ENCODE measurements at places on chromosomes 13 and 19.

GRCh38 chr13:77325371-77325980 is 1.4 kb downstream of the MYCBP2 start:
- peak; percentile 17 for DNase-seq

DNA sequence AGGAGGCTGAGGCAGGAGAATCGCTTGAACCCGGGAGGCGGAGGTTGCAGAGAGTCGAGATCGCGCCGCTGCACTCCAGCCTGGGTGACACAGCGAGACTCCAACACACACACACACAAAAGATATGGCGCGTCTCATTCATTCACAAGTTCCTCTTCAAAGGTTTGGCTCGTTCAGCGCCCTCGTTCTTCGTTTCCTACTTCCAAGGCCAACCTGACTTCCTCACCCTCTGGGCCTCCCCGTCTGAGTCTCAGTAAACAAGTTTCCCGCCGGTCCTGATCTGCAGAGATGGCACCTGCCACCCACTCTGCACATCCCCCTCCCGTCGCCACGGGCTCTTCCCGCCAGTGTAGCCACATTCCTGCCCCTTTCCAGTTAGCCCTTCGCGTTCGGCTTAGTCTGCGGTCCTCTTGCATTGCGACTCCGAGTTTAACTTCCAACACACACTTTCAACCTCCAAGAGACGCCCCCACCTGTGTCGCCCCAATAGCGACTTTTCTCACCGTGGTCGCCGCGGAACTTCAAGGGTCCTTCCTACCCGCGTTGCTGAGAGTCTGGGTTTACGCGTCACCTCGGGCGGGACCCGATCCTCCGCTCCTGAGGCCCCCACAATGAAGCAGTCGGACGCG is 1.3 kb upstream of the BSG start:
- no peak for DNase-seq

- peak; percentile 97 for DNase-seq
Observed at GRCh38 chr19:18224525-18225354, 1.5 kb downstream of the PDE4C start.

DNA sequence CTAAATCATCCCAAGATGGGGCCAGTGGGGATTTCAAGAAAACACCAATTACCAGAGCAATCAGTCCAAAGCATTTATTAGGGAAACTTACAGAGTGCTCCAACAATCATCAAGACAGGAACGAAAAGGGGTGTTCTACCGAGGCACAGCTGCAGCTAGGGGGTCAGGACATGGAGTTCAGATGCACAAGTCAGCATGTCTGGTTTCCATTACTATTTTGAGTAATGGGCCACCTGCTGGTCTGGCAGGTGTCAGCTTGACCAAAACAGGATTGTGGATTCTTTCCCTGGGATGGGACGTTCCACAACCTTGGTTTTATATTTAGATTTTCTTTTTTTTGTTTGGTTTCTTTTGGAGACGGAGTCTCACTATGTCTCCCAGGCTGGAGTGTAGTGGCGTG is 3.9 kb upstream of the UBL5 start:
- peak; percentile 31 for DNase-seq

- peak; percentile 56 for DNase-seq
Observed at GRCh38 chr19:3129112-3129511, 6.7 kb upstream of the GNA15 start.

DNA sequence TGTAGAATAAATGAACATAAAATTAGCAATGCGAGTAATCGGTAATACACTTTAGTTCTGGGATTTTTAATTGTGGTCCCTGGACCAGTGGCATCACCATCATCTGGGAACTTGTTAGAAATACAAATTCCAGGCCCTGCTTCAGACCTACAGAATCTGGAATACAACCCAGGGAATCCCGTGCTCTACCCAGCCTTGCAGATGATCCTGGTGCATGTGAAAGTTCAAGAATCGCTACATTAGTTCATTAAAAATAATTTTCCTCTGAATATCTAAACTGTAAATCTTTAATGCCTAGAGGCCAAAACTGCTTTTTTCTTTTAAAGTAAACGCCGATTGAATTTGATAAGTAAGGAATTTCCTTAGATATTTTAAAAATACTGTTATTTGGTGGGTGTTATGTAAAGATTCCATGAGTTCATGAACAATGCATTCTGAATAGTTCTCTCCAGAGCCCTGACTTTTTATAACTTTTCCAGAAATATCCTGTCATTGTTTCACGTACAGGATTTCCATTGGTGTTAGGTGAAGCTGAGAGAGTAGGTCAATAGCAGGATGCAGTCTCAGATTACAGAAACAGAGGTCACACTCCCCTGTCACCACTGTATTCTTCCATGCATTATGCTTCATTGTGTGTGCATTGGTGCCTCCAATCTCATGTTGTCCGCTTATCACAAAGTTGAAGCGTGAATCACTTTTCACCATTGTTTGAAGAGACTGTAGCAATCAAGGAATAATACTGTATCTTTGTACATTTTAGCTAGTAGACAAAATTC is 596.5 kb upstream of the KLF12 start:
- DNase-seq = no peak

DNA sequence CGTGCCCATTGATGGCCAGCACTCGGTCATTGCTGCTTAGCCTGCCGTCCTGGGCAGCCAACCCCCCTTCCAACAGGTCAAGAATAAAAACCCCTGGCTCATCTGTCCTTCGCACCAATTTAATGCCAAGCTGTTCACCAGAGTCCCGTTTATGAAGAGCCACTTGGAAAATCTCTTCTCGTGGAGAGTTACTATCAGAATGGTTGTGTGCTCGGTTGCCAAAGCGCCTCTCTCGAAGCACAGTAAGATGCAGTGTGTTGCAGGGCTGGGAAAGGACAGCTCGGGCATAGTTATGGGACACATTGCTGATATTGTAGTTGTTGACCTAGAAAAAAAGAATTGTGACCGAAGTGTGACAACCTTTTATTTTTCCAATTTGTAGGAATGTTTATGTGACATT is 57.9 kb downstream of the LNX2 start:
- DNase-seq = no peak

- no peak for DNase-seq
Observed at GRCh38 chr13:113931841-113932459, 41.9 kb downstream of the C13orf46 start.

- no peak for DNase-seq
Observed at GRCh38 chr13:98549728-98550317, 27.1 kb downstream of the STK24 start.

DNA sequence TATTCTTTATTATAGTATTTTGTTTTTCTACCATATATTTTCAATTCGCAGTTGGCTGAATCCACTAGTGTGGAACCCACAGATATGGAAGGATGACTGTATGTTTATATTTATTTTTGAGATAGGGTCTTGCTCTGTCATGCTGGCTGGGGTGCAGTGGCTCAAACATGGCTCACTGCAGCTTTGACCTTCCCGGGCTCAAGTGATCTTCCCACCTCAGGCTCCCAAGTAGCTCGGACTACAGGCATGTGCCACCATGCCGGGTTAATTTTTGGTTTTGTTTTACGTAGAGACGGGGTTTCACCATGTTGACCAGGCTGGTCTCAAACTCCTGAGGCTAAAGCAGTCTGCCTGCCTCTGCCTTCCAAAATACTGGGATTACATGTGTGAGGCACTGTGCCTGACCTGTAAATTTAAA is 9.6 kb downstream of the SLC35E1 start:
- no peak for DNase-seq

DNA sequence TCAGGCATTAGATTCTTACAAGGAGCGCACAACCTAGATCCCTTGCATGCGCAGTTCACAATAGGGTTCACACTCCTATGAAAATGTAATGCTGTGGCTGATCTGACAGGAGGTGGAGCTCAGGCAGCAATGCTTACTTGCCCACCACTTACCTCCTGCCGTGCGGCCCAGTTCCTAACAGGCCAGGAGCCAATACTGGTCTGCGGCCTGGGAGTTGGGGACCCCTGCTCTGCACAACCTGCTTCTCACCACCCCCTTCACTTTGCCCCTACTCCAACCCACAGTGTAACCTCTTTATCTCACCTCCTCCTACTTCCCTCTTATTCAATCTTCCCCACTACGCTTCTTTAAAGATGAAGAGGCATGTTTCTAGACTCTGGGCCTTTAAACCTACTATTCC is 240.2 kb downstream of the RGCC start:
- DNase-seq = no peak

DNA sequence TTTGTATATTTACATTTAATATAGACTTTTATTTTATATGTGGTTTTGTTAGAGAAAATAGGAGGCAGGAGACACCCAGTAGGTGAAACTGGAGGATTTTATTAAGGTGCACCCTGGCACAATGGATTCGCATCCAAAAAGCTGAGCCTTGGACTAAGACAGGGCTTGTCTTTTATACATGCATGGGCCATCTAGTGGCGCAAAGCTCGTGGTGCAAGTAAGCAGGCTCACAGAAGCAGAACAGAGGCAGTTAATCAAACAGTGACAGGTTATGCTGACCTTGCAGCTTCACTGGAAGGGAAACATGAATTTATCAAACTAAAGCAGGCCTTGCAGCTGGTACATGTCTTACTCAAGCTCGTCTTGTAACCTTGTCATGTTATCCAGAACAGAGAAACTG is 58.8 kb upstream of the ZNF681 start:
- DNase-seq = peak; percentile 17

- no peak for DNase-seq
Observed at GRCh38 chr19:17527326-17527725, 15.9 kb downstream of the PGLS start.

- no peak for DNase-seq
Observed at GRCh38 chr13:106145997-106146864, 389.2 kb downstream of the EFNB2 start.

- DNase-seq = no peak
Observed at GRCh38 chr19:51489113-51489512, 10.8 kb downstream of the CEACAM18 start.

- no peak for DNase-seq
Observed at GRCh38 chr13:113013303-113013702, 44.3 kb downstream of the MCF2L start.

DNA sequence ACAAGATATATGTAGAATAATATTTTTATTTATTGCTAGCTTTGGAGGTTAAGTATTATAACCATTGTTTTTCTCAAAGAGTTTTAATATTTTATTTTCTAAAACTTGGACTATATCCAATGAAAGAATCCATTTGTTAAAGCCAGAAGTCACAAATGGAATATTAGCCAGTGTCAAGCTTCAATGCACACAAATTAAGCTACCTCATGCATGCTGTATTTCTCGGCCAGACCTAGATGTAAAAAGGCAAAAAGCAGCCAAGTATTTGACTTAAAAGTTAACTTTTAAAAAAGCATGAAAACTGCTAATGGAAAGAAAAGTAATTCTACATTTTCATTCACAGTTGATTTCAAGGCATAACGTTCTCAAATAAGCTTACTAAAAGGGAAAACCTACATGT is 160.0 kb upstream of the ATXN8OS start:
- DNase-seq = no peak

- DNase-seq = no peak
Observed at GRCh38 chr13:54018485-54018884, 989.9 kb downstream of the OLFM4 start.

DNA sequence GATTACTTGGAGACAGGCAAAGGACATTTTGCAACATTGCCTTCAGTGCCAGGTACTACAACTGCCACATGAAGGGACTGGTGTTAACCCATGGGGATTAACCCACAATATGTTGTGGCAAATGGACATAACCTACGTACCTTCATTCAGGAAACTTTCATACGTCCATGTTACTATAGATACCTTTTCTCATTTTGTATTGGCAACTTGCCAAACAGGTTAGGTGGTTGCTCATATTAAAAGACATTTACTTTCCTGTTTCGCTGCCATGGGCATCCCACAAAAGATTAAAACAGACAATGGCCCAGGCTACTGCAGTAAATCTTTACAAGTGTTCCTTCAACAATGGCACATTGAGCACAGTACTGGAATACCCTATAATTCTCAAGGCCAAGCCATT is 925.3 kb downstream of the SLITRK6 start:
- DNase-seq = no peak

GRCh38 chr13:25166306-25166705 is 5.8 kb downstream of the AMER2 start:
- no peak for DNase-seq

DNA sequence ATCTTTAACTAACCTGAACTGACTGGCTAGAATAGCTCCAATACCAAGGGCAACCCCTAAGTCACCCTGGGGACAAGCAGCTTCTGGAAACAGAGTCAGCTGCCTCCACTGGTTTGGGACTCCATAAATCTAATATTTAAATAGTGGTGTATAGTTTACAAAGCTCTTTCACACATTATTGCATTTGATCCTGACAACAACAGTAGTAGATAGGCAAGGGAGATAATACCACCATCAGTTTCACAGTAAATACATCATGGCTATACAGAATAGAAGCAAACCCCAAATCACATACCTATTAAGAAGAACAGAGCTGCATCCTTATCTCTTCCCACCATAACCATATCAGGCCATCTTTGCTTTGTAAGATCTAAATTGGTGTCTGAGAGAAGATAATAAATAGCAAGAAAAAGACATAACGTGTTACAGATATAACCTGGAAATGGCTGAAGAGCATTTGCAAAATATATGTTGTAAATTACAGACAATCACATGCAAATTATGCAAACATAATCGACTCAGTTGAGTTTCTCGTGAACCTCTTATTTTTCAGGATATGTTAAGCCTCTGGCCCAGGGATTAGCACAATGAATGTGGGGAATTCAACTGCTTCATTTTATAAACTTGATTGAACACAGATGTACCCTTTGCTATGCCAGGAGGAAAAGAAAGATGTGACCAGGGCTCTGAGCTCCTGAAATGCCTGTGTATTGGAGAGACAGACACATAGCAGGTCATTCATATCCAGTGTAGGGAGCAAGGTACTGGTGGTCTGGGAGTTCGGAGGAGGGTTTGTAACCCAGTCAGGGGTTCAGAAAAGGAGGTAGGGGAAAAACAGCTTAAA is 142.5 kb downstream of the SLC7A1 start:
- DNase-seq = no peak

DNA sequence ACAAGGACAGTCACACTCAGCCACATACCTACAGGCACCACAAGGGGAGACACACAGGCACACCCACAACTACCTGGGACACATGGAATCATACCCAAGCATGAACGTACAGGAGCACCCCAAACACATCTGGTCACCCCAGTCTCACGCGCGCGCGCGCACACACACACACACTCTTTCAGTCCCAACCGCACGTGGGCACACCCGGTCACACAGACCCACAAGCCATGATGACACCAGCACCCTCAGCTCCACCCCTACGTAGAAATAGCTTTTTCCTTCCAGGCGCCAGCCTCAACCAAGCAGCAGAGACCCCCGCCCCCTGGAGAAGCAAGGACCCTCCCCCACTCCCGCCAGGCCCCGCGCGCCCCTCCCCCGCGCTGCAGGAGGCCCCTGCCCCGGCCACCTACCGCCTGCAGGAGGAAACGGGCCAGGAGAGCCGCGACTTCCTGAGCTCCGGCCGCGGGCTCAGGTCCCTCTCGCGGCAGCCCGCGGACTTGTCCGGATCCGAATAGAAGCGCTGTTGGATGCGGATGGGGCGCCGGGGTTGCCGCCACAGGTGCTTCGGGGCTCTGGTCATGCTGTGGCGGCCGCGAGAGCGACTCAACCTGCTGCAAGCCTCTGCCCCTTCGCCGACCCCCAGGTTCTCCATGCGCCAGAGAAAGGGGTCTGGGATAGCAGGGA is 6.4 kb upstream of the PDE4C start:
- DNase-seq = no peak
